Right atrium auricular region (tissue), 2 donors: ENCODE measurements at places on chromosomes 4 and X. TPM values are rescaled to one million over a fixed set of nuclear protein-coding genes. Genes with fewer than 3 reads are reported as not detected.

DNA sequence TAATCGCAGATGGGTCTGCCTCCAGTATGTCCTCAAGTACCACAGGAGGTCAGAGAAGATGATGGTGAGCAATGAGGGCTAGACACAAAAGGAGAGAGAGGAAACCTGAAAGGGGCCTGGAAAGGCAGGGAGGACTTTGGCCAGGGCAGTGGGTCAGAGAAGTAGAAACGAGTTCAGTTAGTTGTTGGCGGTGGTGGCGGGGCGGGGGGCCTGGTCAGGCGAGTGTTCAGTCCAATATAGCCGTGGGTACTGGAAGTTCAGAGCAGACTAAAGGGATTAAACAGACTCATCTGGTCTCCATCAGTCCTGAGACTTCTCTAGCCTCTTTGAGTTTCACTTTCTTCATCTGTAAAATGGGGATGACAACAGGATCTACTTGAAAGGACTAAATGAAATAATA is 90.8 kb downstream of the TSPAN5 start:
- DNase-seq = no peak

GRCh38 chr4:173405840-173406606 is 7.1 kb upstream of the SCRG1 start:
- DNase-seq = no peak

DNA sequence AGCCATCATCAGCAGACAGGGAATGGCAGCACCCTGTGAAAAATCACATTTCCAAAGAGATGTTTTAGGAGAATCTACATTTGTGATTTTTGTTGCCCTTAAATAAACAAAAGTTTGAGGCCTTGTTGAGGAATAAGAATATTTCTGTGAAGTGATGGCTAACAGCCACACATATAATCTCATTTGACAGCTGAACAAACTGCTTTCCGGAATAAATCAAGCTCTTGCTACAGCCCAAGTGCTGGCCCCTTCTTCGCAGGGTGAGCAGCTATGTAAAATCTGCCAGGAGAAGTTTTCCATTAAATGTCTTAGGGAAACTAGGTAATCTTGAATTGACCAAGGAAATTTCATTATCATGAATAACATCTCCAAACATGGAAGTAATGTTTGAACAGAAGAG is 106.4 kb upstream of the GPM6B start:
- no peak for DNase-seq

DNA sequence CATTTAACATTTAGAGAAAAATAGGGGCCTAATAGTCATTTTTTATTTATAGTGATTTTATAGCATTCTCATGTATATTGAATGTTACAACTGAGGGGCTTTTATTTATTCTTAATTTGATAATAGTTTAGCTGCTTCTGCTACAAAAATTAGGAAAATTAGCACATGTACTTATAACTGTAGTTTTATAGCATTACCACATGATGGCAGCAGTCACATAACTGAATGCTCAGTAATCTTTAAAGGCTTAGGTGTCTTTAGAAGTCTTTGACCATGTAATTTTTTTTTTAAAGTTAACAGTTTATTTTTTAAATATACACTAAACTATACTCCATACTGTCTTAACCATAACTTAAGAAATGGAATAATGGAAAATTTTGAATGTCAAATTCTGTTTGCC is 136.6 kb downstream of the STAG2 start:
- DNase-seq = no peak

DNA sequence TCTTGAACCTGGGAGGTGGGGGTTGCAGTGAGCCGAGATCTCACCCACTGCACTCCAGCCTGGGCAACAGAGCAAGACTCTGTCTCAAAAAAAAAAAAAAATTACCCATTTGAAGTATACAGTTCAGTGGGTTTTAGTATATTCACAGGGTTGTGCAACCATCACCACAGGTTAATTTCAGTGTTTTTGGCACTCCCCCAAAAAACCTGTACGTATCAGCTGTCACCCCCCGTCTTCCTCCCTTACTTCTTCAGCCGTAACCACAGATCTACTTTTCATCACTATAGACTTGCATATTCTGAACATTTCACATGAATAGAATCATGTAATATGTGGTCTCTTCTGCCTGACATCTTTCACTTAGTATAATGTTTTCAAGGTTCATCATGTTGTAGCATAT is 11.7 kb upstream of the PTTG2 start:
- DNase-seq = no peak

GRCh38 chr4:158111241-158111640 is 61.6 kb downstream of the GASK1B start:
- no peak for DNase-seq

DNA sequence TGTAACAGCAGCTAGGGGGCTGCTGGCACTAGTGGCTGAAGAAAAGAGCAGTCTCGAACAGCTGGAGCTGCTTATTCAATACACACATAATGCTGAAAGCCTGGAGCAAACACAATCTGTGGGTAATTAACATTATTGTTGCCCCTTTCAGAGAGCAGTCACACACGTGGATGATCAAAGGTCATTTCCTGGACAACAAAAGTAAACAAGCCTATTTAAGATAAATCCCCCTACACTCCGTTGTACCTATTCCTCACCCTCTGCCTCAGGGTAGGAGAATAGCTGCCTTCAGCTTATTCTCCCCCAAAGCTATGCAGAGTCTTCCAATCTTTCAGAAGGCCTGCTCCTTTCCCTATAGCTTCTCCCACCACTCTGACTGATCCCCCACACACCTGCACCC is 803.9 kb downstream of the C4orf33 start:
- no peak for DNase-seq

DNA sequence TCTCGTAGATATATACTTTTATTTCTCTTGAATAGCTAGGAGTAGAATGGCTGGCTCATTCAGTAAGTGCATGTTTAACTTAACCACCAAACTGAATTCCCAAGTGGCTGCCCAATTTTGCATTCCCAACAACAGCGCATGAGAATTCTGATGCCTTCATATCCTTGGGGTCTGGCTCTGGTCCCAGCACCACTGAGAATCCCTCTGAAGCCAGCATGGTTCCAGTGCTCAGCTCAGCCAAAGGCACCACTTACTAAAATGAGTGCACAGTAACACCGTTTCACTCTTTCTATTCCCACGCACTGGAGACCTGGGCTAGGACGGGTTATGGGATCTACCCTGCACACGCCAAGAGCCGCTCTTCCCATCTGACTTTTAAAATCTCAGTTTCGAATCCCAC is 60.4 kb downstream of the CASP3 start:
- no peak for DNase-seq

- no peak for DNase-seq
Measured at GRCh38 chrX:21781525-21781924, 23.6 kb upstream of the SMPX start.

DNA sequence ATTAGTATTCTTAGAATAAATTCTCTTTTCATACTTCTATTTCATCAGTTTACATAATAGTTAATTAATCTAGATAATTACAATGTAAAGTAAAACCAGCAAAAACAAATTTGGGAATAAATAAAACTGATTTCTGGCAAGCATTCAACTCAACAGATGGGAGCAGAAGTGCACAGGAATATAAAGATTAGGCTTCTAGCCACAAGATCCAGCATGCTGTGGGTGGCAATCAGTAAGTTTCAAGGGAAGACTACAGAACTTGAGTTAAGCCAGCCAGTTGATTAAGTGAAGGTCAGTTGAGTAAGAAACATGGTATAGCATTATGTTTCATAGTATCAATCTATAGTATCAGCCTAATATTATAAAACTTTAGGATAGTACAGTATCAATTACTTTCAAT is 324.2 kb upstream of the AADAT start:
- no peak for DNase-seq

DNA sequence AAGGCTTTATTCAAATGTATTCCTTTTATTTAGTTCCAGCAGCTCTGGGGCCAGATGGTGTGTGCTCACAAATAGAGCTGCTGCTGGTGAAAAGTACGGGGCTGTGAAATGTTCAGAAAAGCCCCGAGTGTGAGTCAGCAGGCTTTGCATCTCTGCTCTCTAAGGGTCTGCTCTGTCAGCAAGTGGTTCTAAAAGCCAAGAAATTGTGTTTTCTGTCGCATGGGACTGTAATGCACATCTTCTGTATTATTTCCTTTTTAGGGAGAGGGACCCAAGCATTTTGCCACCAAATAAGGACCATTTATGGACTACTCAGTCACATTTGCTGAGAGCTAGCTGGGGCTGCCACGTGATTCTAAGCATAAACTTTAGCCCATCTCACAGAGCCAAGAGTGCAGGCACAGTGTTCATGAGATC is 82.9 kb upstream of the NHS start:
- DNase-seq = no peak

GRCh38 chr4:16516796-16517439 is 290.6 kb upstream of the TAPT1 start:
- DNase-seq = peak; percentile 71

- no peak for DNase-seq
Measured at GRCh38 chrX:23879380-23880090, 28.2 kb downstream of the APOO start.

- no peak for DNase-seq
Measured at GRCh38 chr4:4838051-4838935, 21.2 kb upstream of the MSX1 start.

DNA sequence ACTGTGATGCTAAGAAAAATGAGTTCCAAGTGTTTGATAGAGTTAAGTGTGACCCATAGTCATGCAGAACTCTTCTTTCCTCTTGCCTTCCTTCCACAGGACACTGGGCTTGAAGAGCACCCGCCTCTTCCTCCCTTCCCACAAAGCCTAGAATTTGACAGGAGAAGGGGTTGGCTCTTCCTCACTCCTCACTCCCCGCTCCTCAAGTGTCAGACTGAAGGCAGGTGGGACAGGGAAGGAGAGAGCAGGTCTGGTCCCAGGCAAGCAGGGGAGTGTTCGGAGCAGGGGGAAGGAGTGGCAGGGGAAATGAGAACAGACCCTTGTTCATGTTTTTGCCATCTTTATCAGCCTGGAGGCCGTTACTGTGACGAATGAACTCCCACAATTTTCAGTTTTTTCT is 10.7 kb downstream of the MAGED2 start:
- peak; percentile 36 for DNase-seq

GRCh38 chrX:42678133-42678532 is 99.8 kb downstream of the PPP1R2C start:
- DNase-seq = no peak

- no peak for DNase-seq
Measured at GRCh38 chr4:145230726-145231125, 50.3 kb upstream of the OTUD4 start.

- DNase-seq = no peak
Measured at GRCh38 chrX:13374364-13374763, 54.5 kb upstream of the ATXN3L start.

The THAP6 gene
- 13.8 TPM for total RNA-seq

The SULT1B1 gene
- 1.5 TPM for total RNA-seq

The TCEAL2 gene
- total RNA-seq = 20.8 TPM

The STOX2 gene
- total RNA-seq = 18.5 TPM

The IRS4 gene
- not detected for total RNA-seq

The PDGFRA gene
- 42.8 TPM for total RNA-seq

The C4orf51 gene
- total RNA-seq = not detected

The CFAP47 gene
- total RNA-seq = not detected
